Right lobe of liver (tissue), 6 donors: ENCODE measurements at places on chromosomes 11 and 22. TPM values are rescaled to one million over a fixed set of nuclear protein-coding genes. Genes with fewer than 3 reads are reported as not detected.

The KIAA1671 gene
- total RNA-seq: 33.9 TPM

DNA sequence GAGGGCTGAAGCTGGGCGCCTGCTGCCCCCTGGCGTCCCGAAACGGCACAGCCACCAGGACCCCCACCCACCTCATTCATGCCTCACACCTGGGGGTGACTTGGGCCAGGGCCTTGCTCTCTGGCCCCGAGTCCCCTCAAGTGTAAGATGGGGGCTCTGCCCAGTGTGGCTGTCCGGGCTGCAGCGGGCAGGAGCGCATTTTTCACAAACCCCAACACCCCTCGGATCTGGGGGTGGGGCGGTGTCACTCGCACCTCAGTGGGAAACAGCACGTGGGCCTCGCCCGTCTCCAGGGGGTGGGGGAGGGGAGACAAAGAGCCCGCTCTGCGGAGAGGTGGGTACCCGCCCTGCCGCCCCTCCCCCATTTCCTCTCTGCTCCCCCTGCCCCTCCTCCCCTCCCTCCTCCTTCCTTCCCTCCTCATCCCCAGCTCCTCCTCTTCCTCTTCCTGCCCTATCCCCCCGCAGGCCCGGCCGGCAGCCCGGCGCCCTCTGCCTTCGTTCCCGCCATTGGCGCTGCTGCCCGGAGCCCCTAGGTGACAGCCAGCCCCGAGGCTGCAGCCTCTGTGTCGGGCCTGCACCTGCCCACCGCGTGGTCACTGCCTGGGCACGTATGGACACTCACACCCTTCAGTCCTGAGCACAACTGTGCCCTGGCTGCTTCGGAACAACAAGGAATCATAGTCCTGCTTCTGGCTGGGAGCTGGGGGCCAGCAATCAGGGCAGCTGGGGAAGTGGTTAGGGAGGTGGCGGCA is 6.8 kb upstream of the CDKN1C start:
- peak overlapping the region; percentile 45 for H3K27ac ChIP-seq
- DNase-seq: peak; percentile 67
- no peaks in the 10 kb centered on the region for H3K27me3 ChIP-seq

DNA sequence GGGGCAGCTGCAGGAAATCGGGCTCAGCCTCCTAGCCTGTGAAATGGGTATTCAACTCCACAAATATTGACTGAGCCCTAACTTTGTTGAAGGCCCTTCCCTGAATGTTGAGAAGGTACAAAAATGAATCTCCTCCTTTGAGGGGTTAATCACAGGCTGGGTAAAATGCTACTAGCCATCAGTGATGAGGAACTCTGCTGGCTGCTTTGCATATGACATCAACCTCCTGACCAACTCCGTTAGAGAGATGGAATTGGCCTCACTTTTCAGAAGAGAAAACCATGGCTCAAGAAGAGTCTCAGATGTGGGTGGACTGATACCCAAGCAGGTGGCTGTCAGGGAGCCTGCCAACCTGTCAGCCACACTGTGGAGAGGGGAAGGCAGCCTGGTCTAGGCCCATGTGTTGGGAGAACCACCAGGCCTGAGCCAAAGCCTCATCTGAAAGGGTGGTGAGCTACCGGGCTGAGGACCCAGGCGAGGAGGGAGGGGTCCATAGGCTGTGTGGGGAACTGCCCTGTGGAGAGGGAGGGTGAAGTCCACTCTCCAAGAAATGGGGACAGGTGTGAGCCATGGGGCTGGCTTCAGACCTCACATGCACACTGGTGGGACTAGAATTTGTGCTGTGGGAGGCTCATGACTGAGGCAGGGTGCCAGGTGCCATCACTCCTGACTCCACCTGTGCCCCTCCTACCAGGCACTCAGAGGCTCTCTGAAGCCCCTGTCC is 11.8 kb downstream of the CDCA5 start:
- no peak for DNase-seq
- H3K4me3 ChIP-seq: no peak overlapping the region
- no peaks in the 10 kb centered on the region for H3K36me3 ChIP-seq

DNA sequence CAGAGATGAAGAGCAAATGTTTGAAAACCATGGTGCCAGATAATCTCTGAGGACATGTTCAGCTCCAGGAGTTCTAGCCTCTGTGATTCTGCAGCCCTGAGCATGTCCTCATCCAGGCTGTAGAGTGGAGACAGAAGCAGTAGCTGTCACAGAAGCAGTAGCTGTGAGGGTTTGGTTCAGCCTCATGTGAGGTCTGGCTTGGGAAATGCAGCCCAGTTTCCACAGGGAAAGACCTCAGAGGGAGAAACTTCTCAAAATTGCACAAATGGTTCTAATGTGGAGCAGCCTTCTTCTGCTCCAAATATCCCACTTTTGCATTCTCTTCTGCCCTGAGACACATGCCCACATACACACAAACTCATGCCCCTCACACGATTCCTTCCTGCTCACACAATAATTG is 48.4 kb downstream of the DBX1 start:
- no peaks in the 10 kb centered on the region for H3K36me3 ChIP-seq
- no peaks in the 10 kb centered on the region for H3K27me3 ChIP-seq
- H3K4me3 ChIP-seq: no peak overlapping the region
- no peak overlapping the region for H3K27ac ChIP-seq

- H3K27ac ChIP-seq: no peak overlapping the region
- no peak overlapping the region for H3K4me3 ChIP-seq
- no peaks in the 10 kb centered on the region for H3K27me3 ChIP-seq
Measured at GRCh38 chr22:48407256-48407955, 1420.3 kb downstream of the BRD1 start.

- H3K27me3 ChIP-seq: no peaks in the 10 kb centered on the region
- H3K27ac ChIP-seq: no peak overlapping the region
- H3K4me3 ChIP-seq: no peak overlapping the region
- H3K36me3 ChIP-seq: no peaks in the 10 kb centered on the region
- H3K4me1 ChIP-seq: no peaks in the 10 kb centered on the region
Measured at GRCh38 chr22:32818446-32819115, 17.1 kb downstream of the TIMP3 start.

DNA sequence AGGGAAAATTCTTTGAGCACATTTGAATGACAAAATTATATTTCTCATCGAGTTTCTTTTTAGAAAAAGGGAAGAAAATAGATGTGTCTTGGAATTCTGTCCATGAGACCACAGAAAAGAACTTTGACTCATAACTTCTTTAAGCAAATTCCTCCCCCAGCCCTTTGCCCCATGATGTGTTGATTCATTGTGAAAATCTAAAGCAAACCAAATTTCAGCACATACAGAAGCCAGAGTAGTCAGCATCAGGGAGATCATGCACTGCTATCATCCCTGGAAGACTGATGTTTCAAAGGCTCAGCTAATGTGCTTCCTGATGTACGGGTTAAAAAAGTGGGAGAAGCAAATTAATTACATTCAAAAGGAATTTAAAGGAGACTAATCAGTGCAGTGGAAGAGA is 159.7 kb downstream of the FAT3 start:
- no peaks in the 10 kb centered on the region for H3K27me3 ChIP-seq
- H3K4me1 ChIP-seq: no peaks in the 10 kb centered on the region
- no peak for DNase-seq
- no peak overlapping the region for H3K4me3 ChIP-seq

DNA sequence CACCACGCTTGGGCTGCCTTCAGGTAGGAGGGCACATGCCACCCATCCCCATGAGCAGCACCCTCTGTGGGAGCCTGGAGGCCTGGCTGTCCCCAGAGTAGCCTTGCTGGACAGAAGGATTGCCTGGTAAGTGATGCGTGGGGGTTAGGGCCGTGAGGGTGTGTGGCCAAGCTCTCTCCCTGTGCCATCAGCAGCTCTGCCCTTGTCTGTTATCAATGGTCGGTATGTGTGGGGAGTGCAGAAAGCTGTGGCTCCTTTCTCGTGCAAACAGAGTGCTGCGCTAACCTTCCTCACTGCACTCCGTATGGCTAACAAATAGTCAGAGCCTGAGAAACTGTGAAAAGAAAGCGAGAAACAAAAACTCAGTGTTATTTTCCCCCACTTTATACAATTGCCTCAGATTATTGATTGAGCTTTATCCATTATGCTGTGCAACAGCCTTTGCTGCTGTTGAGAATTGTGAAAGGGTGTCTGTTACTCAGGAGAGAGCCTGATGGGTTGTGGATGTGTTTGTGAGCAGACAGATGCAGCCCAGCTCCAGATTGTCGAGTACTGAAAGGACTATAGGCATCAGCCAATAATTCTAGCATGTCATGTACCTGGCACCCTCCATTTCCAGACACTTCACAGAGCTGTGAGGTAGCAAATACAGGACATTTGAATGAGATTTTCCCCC is 432.2 kb downstream of the NTM start:
- H3K27ac ChIP-seq: no peak overlapping the region
- no peaks in the 10 kb centered on the region for H3K27me3 ChIP-seq
- no peak overlapping the region for H3K4me3 ChIP-seq
- no peaks in the 10 kb centered on the region for H3K4me1 ChIP-seq

- no peak overlapping the region for H3K4me3 ChIP-seq
- H3K4me1 ChIP-seq: no peaks in the 10 kb centered on the region
- DNase-seq: no peak
Measured at GRCh38 chr22:46507451-46508425, 29.7 kb downstream of the CELSR1 start.

- H3K4me1 ChIP-seq: no peaks in the 10 kb centered on the region
- no peaks in the 10 kb centered on the region for H3K36me3 ChIP-seq
- H3K27ac ChIP-seq: no peak overlapping the region
- DNase-seq: no peak
- no peak overlapping the region for H3K4me3 ChIP-seq
- H3K27me3 ChIP-seq: no peaks in the 10 kb centered on the region
Measured at GRCh38 chr22:43289531-43289963, 53.6 kb downstream of the SCUBE1 start.

DNA sequence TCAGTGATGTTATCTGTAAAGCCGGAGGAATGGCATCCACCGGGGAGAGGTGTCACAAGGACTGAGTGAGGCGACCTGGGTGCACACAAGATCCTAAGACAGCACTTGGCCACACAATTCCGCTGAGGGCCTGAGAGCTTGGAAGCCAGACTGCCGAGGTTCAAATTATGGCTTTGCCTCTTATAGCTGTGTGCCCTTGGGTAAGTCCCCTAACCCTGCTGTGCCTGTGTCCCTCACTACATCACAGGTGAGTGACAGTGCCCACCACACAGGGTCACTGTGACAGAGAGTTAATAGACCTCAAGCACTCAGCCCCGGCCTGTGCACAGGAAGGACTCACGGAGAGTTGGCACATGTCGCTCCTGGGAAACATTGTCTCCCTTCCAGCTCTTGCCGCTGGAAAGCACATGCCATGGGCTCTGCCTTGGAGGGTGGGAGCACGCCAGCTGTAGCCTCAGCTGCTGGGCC is 592 bp downstream of the RHOD start:
- H3K27me3 ChIP-seq: no peaks in the 10 kb centered on the region
- H3K36me3 ChIP-seq: no peaks in the 10 kb centered on the region
- peak overlapping the region; percentile 70 for H3K4me3 ChIP-seq
- no peak for DNase-seq
- H3K27ac ChIP-seq: peak overlapping the region; percentile 83

DNA sequence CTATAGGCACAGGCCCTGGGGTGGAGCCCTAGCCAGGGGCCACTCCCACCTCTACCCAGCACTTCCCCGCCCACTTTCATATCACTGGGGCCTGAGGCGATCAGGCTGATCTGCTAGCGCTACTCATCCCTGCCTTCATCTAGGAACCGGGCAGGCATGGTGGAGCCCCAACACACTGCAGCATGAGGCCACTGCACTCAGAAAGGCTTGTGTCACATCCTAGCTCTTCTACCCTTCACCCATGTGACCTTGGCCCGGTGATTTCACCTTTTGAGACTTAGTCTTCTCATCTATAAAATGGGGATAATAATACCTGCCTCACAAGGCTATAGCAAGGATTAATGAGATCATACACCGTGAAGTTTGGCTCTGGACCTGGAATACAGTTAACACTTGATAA is 18.1 kb upstream of the GDPD5 start:
- no peaks in the 10 kb centered on the region for H3K27me3 ChIP-seq
- H3K36me3 ChIP-seq: no peaks in the 10 kb centered on the region
- no peak overlapping the region for H3K27ac ChIP-seq
- no peak overlapping the region for H3K4me3 ChIP-seq

DNA sequence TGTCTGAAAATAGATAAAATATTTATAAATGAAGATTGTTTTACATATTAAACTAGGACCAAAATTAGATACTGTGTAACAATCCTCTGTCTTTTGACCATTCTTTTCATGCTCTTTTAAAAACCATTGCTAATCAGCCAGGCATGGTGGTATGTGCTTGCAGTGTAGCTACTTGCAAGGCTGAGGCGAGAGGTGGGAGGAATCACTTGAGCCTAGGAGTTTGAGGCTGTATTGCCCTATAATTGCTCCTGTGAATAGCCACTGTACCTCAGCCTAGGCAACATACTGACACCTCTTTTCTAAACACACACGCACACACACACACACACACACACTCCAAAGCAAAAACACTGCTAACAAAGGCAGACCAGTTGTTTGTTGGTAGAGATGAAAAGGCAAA is 259.2 kb downstream of the JRKL start:
- no peaks in the 10 kb centered on the region for H3K36me3 ChIP-seq
- H3K4me1 ChIP-seq: no peaks in the 10 kb centered on the region
- no peak overlapping the region for H3K4me3 ChIP-seq
- H3K27me3 ChIP-seq: no peaks in the 10 kb centered on the region
- no peak overlapping the region for H3K27ac ChIP-seq
- DNase-seq: no peak

DNA sequence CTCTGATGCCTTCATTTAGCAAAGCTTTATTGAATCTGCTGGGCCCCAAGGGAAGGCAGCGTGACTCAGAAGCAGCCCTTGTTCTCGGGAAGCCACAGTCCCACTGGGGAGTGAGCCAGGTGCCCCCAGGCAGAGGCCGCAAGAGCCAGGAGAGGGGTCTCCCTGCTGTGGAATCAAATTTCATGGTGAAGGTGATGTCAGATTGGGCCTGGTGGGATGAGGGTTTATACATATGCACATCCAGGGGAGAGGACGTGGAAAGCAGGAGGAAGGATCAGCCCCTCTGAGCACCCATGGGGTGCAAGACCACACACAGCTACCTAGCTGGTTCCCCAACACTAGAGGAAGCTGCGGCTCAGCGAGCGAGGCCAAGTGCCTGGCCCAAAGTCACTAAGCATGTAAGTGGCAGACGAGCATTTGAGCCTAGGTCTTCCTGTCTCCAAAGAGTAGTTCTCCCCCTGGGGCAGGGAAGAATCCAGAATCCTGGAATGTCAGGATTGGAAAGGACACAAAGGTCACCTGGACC is 2.0 kb downstream of the SYNGR1 start:
- DNase-seq: no peak
- H3K27me3 ChIP-seq: no peaks in the 10 kb centered on the region
- no peak overlapping the region for H3K27ac ChIP-seq
- H3K4me3 ChIP-seq: no peak overlapping the region
- no peaks in the 10 kb centered on the region for H3K4me1 ChIP-seq

DNA sequence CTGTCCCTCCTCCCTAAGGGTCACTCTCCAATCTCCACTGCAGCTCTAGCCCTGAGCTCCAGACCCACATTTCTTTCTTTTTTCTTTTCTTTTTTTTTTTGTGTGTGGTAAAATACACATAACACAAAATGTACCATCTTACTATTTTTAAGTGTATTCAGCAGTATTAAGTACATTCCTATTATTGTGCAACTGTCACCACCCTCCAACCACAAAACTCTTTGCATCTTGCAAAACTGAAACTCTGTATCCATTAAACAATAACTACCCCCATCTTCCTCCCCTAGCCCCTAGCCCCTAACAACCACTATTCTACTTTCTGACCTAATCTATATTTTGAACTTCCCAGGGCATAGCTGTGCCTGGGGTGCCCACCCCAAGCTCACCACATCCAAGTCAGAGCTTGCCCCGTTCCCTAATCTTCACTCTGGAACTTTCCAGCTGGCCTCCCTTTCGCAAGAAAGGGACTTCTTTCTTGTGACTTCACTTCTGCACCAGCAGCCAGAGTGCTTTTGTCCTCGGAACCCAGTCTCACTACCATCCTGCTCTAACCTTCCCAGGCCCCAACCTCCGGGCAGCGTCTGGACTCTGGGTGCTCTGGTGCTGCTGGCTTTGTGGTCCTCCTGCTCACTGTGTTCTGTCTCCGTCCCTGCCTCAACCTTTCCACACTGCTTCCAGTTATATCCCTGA is 30.7 kb downstream of the PARVG start:
- H3K4me1 ChIP-seq: no peaks in the 10 kb centered on the region
- no peak for DNase-seq
- no peaks in the 10 kb centered on the region for H3K36me3 ChIP-seq
- no peaks in the 10 kb centered on the region for H3K27me3 ChIP-seq
